ENCODE measurements at places on chromosomes 1 and 21. TPM values are rescaled to one million over a fixed set of nuclear protein-coding genes. Genes with fewer than 3 reads are reported as not detected.

DNA sequence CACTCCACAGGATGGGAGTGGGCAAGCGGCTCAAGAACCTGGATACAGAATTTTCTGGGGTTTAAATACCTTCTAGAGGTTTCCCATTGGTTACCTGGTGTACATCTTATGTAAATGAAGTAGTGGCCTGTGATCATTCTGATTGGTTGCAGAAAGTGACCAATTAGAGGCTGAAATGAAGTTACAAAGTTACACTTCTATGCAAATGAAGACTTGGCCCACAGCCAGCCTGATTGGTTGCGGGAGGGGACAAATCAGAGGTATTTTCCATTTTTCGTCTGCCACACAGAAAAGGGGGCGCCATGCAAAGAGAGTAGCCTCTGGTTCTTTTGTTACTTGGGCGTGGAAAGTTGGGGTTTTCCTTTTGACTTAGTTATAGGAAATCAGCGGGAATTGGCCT lies 8.9 kb downstream of the KCNAB2 start:
- DNase-seq: no peak

- peak; percentile 80 for DNase-seq
These were observed at the start of gene CR1L for GRCh38 chr1:207644852-207645634. Gene CR1L (plus strand): TSS chr1:207645133. CDS start chr1:207645234, 101 bp downstream.

DNA sequence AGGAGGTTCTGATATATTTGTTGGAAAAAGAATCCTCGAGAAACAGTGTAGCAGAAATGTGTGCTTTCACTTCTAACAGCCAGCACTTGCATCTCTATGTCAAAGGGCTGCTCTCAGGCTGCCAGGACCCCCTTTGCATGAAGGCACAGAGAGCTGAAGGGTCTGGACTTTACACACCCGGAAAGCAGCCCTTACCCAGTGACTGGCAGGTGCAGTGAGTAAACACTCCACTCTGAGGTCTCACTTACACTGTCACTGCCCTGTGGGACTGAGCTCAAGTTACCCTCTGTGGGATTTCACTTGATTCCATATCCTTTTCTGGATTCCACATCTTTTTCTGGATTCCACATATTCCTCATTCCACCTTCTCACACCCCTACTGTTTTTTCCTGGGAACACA lies 40.8 kb upstream of the PPP2R5A start:
- DNase-seq: no peak

DNA sequence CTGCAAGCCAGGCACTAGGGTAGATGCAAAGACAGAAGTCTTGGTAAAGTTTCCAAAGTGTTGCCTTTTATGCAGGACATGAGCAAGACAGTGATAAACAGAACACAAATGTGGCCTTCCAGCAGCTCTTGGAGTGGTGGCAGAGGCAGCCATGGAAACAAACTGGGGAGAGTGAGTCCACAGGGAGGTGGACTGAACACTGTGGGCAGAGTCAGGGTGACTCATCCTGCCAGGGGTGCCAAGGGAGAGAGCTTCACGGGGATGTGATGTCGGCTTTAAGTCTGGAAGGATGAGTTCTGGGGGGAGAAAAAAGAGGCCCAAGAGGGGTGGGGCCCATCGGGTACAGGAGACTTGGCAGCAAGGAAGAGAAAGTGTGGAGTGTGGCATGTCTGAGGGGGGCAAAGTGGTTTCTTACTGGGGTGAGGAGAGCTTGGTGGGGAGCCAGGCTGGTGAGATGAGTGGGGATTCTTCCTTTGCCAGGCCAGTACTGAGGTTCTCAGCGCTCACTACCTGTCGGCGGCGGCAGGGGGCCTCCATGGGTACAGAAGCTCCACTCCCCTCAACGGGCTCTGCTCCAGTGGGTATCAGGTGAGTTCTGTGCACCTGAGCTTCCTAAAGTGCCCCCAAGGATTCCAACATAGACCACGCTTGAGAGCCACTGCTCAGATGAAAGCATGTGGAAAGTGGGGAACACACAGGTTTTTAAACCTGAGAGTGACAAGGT lies 41.8 kb downstream of the KIAA0040 start:
- no peak for DNase-seq

DNA sequence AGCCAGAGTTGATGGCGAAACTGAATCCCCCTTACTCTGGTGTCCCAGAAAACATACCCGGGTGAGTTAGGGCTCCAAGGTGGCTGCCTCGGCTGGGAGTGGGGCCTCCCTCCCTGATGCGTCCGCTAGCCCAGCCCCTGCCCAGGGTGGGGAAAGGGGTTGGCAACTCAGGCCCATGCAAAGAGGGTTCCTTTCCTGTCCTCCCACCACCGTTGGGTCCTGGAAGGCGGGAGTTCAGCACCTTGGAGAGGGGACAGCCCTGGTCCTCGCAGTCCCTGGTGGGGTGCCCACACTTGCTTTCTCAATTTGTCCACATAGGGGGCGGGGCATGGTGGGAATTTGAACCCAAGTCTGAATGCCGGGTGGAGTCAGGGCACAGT lies 6.1 kb downstream of the SRM start:
- peak; percentile 49 for DNase-seq

- peak; percentile 57 for DNase-seq
These were observed 92.4 kb upstream of the GPR88 start for GRCh38 chr1:100445565-100445964.

DNA sequence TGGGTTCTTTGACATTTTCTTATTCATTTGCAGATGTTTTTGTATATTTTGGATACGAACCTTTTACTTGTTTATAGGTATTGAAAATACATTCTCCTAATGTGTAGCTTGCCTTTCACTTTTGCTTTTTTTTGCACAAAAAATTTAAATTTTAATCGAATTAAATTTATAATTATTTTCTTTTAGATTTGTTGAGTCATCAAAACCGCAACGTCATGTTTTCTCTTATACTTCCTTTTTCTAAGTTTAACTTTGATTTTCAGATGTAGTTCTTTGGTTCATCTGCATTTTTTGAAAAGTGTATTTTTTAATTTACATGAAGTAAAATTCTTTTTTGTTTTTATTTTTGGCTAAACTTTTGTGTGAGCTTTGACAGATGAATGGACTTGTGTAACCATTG lies 243.7 kb upstream of the DPYD start:
- no peak for DNase-seq

GRCh38 chr1:84103197-84103992 lies 40.7 kb upstream of the PRKACB start:
- no peak for DNase-seq

DNA sequence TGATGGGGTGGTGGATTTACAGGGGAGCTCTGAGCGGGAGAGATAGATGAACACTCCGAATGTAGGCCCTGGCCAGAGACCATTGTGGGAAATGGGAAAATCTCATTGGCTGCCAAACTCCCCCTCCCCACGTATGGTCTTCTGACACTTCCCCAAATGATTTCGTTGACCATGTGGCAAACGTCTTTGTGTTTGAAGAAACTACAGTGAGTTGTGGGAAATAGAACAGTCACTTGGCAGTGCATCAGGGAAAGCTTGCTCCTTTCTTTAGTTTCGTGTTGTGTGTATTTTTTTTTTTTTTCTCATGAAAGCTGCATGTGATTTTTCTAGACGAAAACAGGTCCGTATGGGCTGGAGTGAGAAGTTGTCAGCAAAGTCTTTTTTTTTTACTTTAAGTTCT lies 25.0 kb upstream of the GRIK3 start:
- DNase-seq: no peak

DNA sequence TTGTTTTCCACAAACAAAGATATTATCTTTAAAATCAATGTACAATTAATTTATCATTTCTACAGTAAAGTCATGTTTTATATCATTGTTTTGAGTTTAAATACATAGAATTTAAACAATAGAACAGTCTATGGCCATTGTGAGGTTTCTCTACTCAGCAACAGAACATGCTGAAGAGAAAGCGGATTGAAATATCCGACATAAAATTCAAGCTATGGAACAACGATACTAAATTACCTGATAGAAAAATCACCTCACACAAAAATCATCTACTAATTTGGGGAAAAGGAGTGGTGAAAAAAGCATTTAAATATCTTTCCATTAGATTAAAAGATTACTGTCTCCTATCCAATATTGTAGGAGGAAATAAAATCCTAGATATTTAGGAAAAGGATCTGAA lies 12.6 kb downstream of the CDKN2C start:
- no peak for DNase-seq

GRCh38 chr21:40463176-40463575 lies 383.8 kb downstream of the DSCAM start:
- DNase-seq: no peak

GRCh38 chr1:153680120-153680403 lies 1.6 kb downstream of the NPR1 start:
- no peak for DNase-seq

DNA sequence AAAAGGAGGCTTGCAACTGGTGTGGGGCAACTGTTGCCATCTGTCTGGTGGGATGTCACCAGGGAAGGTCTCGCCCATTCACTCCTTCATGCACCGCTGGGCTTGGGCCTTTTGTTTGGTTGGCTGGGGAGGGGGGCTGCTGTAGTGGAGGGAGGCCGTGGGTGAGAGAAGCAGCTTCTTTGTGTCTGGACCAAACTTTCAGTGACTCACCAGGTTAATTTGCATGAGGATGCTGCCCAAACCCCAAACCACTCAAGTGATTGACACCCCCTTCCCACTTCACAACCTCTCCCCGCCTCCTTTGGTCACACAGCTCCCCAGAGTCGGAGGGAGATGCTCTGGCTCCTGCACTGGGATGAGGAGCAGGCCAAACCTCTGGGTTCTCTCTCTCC lies 19.7 kb downstream of the BTG2 start:
- DNase-seq: peak; percentile 88

GRCh38 chr1:32878183-32878582 lies 7.5 kb upstream of the FNDC5 start:
- DNase-seq: no peak

DNA sequence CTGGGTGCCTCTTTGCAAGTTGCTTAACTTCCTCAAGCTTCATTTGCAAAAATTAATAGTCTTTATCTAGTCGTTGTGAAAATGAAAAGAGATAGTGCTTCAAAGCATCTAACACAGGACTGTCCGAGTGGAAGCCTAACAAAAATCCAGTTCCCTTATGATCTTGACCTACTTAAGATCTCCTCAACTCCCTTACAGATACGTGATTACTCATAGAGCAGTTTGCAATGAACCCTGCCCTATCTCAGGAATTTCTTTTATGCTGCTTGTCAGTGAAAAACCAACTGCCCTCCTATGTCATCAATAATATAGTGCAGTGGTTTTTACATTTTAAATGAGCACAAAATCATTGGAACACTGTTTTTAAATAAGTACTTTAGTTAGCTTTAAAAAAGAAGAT lies 314.3 kb downstream of the BACH1 start:
- DNase-seq: no peak

- DNase-seq: no peak
These were observed 323.1 kb upstream of the NFIA start for GRCh38 chr1:60759291-60759690.

DNA sequence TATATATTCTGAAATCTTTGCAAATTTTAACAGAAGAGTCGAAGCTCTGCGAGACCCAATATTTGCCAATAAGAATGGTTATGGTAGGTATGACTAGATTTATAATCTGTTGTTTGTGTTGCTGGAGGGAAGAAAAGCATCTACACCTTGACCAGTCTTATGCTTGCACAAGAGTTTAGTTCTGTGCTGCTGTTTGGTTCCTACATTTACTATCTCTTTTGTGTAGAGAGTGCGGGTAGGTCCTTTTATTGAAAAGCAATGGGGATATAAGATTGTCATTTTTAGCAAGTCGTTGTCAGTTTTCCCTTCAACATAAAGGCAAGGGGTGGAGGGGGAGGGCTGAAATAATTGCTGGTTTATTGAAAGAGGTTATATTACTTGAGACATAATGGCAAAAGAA lies 396 bp downstream of the ELAVL4 start:
- DNase-seq: no peak

DNA sequence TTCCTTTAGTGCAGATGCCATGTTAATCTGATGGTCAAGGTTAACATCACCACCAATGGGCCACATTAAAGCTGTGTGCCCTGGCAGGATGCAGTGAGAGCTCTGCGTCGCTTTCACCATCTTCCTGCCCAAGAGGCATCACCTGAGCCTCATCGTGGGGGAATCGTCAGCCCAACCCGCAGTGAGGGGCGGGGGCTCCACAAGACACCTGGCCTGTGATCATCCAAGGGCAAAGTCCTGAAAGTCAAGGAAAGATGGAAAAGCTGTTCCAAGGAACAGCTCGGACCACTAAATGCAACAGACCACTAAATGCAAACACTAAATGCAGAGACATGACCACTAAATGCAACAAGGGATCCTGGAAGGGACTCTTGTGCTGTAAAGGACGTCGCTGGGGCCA lies 49.9 kb downstream of the WDR4 start:
- peak; percentile 37 for DNase-seq

DNA sequence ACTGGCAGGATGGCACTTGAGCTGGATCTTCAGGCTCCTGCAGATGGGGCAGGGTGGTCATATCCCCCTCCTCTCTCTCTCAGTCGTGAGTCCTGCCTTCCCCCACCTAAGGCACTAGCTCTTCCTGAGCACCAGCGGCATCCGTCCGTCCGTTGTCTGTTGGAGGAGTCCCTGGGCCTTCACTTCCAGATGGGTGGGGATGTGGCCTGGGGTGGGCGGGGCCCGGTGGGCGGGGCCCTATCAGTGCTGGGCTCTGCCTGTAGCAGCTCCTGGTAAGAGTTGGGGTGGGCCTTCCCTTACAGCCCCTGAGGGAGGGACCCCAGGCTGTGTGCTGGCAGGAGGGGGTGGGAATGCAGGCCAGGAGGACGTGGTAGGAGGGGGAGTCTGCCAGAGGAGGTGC lies 10.3 kb downstream of the LDLRAD2 start:
- no peak for DNase-seq

GRCh38 chr21:42991992-42992740 lies 17.8 kb downstream of the PKNOX1 start:
- no peak for DNase-seq

DNA sequence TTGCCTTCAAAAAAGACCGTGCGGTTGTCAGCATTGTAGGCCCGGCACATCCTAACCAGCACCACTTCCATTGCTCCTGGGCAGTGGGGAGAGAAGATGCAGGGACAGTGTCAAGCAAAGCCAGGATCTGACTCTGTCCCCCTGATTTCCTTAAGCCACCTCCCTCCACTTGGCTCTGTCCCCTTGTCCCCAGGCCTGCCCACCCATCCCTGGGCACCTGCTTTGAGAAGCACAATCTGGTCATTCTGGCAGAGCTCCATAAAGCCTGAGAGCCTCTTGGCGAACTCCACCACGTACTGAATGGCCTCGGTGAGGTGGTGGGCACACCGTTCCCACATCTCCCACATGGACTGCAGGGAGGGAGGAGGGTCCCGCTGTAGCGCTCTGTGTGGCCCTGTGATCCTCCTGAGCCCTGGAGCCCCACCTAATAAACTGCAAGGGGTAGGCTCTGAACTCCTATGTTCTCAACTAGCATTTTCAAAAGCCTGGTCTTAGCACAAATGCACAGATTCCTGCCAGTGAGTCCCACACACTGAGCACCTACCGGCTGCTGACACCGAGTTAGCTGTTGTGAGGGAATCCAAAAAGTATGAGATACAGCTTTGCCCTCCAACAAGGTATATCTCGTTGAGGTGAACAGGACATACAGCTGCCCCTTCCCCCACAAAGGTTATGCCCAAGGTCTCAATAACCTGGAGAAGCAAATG lies 8.2 kb upstream of the LINGO4 start:
- DNase-seq: no peak

GRCh38 chr1:156887734-156888133 lies 5.8 kb upstream of the PEAR1 start:
- DNase-seq: no peak

CELA3A gene
- not detected for total RNA-seq

DMRTA2 gene
- total RNA-seq: 0.12 TPM

HNRNPCL1 gene
- not detected for total RNA-seq

FLG gene
- total RNA-seq: not detected

Measured in activated CD8-positive, alpha-beta memory T cell treated with anti-CD3 and anti-CD28 coated beads, Interleukin-2, amount 10 ng/mL, durations not matched to agents 7 days and 5 days (primary cell).